ENCODE measurements at places on chromosomes 7 and 10. TPM values are rescaled to one million over a fixed set of nuclear protein-coding genes. Genes with fewer than 3 reads are reported as not detected.

PKD2L1 gene
- total RNA-seq: not detected

TMEM273 gene
- not detected for total RNA-seq

PTPRZ1 gene
- total RNA-seq: not detected

CCL24 gene
- not detected for total RNA-seq

GOLGA7B gene
- total RNA-seq: not detected

CREB3L2 gene
- 39.3 TPM for total RNA-seq

GIMAP1 gene
- under 0.01 TPM for total RNA-seq

NKX2-3 gene
- total RNA-seq: not detected

SFR1 gene
- total RNA-seq: 6.2 TPM

DOCK4 gene
- total RNA-seq: 30.3 TPM

PGAM1 gene
- 209 TPM for total RNA-seq

SYT15 gene
- total RNA-seq: under 0.01 TPM

ACTL6B gene
- not detected for total RNA-seq

IFIT1 gene
- 25.8 TPM for total RNA-seq

LRIT1 gene
- not detected for total RNA-seq
